ENCODE measurements at places on chromosomes 7 and 10.

DNA sequence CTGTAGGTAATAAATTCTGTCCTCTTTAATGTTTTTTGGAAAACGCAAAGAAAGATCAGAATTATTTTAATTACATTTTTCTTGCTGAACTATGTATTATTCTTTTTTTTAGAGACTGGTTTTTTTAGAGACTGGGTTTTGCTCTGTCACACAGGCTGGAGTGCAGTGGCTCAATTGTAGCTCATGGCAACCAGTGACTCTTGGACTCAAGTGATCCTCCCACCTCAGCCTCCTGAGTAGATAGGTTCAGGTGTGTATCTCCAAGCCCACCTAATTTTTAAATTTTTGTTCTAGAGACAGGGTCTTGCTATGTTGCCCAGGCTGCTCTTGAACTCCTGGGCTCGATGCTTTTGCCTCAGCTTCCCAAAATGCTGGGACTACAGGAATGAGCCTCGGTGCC is 5.3 kb upstream of the DENND10 start:
- DNase-seq: no peak

GRCh38 chr7:149717481-149717880 is 55.9 kb downstream of the ZNF467 start:
- DNase-seq: no peak

- DNase-seq: peak; percentile 76
Observed at GRCh38 chr10:62594093-62594520, 210.4 kb upstream of the ADO start.

GRCh38 chr7:66769833-66770512 is 29.4 kb downstream of the RABGEF1 start:
- peak; percentile 67 for DNase-seq

DNA sequence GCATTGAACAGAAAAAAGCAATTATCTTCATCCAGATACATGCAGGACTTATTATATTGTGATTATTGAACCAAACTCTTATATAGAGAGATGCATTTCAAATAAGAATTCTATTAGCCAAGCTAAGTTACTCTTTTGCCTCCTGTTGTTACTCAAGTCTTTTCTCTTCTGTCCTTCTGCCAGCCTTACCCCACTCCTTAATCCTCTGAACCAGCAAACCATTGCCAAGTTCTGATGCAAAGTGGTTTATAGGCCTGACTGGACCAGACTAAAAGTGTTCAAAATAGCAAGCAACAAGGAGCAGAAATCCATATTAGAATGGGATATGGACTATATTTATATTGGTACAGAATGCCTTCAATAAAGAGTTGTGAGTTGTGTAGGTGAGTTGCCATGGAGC is 2.2 kb upstream of the SLC26A4 start:
- DNase-seq: no peak

DNA sequence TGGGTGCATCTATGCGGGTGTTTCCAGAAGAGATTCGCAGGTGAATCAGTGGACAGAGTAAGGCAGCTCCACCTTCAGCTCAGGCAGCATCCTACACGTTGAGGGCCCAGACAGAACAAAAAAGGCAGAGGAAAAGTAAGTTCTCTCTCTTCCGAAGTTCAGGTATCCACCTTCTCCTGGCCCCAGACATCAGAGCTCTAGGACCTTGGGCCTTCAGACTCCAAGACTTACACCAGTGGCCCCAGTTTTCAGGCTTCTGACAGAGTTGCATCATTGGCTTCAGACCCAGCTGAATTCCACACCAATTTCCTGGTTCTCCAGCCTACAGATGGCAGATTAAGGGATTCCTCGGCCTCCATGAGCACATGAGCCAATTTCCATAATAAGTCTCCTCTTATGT is 102.2 kb upstream of the GPR26 start:
- DNase-seq: no peak

DNA sequence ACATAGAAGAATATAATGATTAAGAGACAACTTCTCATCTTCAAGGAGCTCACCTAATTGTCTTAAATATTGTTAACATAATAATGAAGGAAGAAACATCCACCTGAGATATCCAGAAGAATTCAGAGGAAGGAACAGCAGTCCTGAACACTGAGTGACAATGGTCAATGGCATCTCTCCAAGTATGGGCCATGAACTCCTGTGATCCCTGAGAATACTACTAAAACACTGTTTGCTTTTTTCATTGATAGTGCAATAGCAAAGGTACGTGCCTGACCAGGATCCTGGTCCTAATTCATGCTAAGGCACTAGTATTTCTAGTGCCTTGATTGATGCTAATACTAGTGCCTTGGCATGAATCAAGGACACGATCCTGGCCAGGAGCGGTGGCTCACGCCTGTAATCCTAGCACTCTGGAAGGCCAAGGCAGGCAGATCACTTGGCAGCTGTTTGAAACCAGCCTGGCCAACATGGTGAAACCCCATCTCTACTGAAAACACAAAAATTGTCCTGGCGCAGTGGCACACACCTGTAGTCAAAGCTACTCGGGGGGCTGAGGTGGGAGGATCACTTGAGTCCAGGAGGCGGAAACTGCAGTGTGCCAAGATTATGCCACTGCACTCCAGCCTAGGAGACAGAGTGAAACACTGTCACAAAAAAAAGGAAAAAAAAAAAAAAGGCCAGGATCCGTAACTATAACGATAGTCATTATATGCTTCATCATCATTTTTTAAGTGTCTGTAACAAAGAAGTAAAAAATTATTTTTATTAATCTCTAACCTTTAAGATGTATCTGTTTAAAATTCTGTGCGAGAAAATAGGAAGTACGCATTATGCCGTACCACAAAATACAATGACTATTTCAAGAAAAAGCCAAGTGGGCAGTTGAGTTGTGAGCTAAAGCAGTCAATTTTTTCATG is 49.1 kb downstream of the SRPK2 start:
- DNase-seq: no peak

- DNase-seq: peak; percentile 82
Observed at GRCh38 chr7:105806592-105807447, 69.6 kb downstream of the ATXN7L1 start.

GRCh38 chr10:122072491-122072890 is 83.5 kb downstream of the TACC2 start:
- DNase-seq: no peak

- DNase-seq: peak; percentile 42
Observed at GRCh38 chr7:84841809-84842208, 345.0 kb downstream of the SEMA3D start.

DNA sequence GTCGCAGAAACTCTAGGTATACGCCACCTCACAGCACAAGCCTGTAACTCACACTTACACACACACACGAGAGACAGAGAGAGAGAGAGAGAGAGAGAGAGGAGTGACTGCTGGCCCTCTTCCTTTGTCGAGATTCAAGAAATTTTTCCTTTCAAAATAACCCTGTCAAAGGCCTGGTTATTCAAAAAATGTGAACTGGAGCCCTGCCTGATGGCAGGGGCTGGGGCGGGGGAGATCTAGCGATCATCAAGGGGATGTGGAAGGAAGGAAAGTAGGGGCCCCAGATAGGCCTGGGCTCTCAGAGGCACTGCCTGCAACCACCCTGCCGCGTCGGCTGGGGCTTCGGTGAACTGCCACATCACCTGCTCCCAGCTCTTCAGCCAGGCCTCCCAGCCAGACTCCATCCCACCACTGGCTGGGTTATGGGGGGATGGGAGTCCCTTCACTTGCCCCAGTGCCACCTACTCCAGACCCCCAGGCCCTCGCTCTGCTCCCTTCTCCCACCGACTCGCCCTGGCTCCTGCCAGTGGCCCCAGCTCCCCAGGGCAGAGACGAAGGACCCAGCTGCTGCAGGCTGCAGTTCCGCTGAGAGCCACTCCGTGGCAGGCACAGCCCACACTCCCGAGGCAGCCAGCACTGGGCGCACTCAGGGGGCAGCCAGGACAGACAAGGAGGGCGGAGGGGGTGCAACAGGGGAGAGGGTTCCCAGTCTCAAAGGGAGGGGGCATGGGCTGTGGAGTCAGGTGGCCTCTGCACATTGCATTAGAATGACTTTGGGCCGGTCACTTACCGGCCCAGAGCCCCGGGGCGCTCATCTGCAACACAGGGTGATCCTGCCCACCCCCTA is 15.3 kb downstream of the KCNH2 start:
- peak; percentile 58 for DNase-seq

- no peak for DNase-seq
Observed at GRCh38 chr10:50982989-50983388, 91.3 kb upstream of the PRKG1 start.

DNA sequence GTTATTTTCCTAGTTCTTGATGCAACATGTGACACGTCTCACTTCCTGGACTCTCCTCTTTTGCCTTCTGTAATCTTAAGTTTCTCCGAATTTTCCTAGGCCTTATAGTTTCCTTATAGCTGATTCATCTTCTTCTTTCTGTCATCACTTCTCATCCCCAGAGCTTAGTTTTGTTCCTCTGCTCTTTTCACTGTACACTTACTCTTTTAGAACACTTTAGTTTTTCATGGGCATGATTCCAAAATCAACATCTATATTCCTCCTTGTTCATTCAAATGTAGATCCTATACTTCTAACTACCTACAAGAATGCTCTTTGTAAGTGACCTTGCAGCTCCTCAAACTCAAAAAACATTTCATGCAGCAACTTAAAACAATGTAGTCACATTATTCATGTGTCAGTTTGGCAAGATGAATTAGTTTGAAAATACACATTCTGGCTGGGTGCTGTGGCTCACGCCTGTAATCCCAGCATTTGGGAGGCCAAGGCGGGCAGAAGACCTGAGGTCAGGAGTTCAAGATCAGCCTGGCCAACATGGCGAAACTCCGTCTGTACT is 13.1 kb upstream of the SLC26A3 start:
- DNase-seq: peak; percentile 86

GRCh38 chr7:98613601-98614425 is 3.3 kb upstream of the NPTX2 start:
- DNase-seq: peak; percentile 28

- DNase-seq: no peak
Observed at GRCh38 chr10:120437541-120437940, 19.5 kb upstream of the PLPP4 start.

GRCh38 chr10:33507662-33508425 is 173.4 kb upstream of the NRP1 start:
- peak; percentile 60 for DNase-seq

GRCh38 chr10:50538555-50539398 is 85.0 kb downstream of the SGMS1 start:
- no peak for DNase-seq

DNA sequence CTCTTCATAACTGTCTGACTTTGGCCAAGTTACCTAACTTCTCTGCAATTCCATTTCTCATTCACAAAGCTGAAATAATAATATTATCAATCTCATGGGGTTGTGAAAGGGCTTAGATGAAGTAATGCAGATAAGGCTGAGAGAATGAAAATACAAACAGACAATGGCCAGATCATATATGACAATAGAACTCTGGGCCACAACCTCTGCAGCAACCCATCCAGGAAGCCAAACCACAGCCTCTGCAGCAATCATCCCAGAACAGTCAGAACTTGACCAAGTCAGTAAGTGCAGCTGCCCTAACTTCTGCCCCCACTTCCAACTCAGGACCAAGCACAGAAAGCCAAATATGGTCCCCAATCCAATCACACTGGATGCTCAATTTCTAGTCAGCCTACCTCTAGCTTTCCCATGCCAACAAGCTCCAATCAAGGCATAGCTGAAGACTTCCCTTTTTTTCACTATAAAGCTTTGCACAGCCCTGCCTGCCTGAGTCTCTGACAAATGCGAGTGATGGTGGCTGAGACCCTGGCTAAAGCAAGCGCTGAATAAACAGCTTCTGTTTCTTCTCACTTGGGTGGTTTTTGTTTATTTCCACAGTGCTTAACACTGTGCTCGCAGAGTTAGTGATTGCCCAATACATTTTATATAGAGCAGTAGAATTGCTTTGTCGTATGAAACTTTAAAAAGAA is 34.8 kb upstream of the TNPO3 start:
- no peak for DNase-seq

- DNase-seq: peak; percentile 52
Observed at GRCh38 chr7:69871213-69871885, 273.1 kb downstream of the AUTS2 start.

- DNase-seq: no peak
Observed at GRCh38 chr10:88870089-88870488, 10.0 kb upstream of the STAMBPL1 start.

DNA sequence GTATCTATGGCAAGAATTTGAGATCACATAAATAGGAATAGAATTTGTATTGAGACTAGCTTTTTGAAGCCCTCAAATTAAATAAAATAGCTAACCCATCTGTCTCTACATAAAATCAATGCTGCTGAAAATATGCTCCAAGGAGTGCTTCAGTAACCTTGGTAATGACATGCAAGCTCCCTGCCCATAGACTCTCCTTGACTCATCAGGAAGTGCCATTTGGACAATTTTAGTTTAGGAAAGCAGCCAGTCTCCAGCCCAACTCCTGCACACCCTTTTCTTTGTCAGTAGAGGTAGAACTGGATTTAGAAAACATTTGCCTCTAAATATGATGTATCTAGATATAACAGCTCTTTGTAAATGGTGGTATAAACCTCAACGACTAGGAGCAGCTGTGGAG is 69.9 kb upstream of the PTPRZ1 start:
- DNase-seq: no peak

DNA sequence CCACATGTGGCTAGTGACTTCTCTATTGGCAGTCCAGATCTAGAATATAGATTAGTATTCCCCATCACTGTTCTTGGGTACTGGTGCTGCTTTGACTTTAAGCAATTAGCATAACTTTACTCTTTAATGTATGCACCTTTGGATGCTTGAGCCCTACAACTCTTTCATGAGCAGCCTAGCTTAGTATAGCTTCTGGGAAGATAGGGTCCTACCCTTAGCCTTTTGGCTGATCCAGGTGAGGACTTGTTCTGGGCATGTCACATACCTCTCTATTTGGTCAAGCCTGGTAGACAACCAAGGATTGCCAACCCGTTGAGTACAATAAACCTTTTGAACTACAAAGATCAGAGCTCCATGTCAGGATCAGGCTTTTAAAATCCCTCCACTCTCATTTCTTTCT is 17.7 kb downstream of the PCGF5 start:
- no peak for DNase-seq

DNA sequence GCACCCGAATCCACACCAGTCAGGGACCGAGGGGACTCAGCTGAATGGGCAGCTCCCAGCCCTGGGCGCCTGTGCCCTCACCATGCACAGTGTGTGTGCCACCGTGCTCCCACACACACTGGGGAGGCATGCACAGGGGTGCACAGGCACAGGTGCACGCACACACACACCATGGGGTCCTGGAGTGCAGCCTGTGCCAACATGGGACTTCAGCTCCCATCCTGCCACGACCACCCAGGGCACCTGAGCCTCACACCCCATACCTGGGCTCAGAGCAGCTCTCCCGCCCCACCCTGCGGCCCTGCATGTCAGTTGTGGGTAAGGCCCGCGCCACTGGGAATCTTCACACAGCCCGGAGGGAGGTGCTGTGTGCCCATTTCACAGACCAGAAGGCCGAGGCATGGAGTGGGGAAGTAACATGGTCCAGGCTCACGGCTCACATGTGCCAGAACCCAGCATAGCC is 8.0 kb downstream of the ELFN1 start:
- DNase-seq: no peak
